ENCODE measurements at places on chromosomes 2 and 18. TPM values are rescaled to one million over a fixed set of nuclear protein-coding genes. Genes with fewer than 3 reads are reported as not detected.

EIF2B4 gene
- 52.0 TPM for total RNA-seq

MXD1 gene
- 27.6 TPM for total RNA-seq

ZBTB7C gene
- not detected for total RNA-seq

DNA sequence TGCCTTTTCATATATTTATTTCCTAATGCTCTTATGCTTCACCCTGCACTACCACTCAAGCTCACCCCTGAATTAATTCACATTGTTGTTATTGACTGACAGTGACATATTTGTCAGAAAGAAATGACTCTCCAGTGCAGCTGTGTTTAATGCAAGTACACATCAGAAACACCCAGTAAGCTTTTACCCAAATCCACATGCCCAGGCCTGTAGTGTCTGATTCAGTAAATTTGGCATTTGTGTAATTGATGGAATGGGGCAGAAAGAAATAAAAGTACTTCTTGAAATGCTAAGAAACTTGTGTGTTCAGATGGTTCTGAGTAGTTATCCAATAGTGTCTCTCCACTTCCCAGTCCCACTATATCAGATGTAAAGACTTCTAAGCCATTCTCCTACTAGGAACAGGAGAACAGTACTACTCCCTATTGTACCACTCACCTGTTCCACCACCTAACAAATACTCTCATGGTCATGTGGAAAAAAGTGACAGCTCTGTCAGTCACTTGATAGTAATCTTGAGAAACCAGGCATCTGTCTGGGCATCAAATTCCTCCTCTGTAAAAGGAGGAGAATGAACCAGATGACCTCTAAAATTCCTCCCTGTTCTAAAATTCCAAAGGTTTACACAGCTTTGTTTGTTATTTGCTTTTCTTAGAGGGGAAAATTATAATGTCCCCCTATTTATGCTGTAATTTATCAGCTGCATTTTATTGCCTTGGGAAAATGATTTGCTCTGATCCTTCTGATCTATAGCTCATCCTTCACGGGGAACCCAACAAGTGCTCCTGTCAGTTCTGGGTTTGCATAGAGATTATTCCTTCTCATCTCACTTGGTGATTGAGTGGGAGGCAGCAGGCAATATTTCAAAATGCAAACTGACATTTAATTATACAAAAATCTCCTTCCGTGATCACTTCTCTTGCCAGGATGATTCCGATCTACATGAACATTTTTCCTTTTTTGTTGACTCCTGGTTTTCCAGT, 70.9 kb downstream of the ZNF385B start:
- H3K4me1 ChIP-seq: no peaks in the 10 kb centered on the region
- no peak overlapping the region for H3K4me3 ChIP-seq
- no peaks in the 10 kb centered on the region for H3K27me3 ChIP-seq
- no peak overlapping the region for H3K27ac ChIP-seq
- no peaks in the 10 kb centered on the region for H3K36me3 ChIP-seq

- no peak for DNase-seq
- no peak overlapping the region for H3K27ac ChIP-seq
- H3K27me3 ChIP-seq: peaks cover 44% of the 10 kb centered on the region
These were observed 191.0 kb downstream of the C1D start for GRCh38 chr2:67871686-67872412.

GRCh38 chr2:71524476-71524875, 71.1 kb downstream of the DYSF start:
- H3K36me3 ChIP-seq: no peaks in the 10 kb centered on the region
- no peak overlapping the region for H3K4me3 ChIP-seq
- no peaks in the 10 kb centered on the region for H3K4me1 ChIP-seq
- no peak for DNase-seq
- no peak overlapping the region for H3K27ac ChIP-seq

Measured in natural killer cell treated with Interleukin-12 subunit alpha and Interleukin-12 subunit beta and Interleukin-15 and Interleukin-18, amount 100 ng/mL, for 72 hours (primary cell).